ENCODE measurements at places on chromosomes 6 and 20.

DNA sequence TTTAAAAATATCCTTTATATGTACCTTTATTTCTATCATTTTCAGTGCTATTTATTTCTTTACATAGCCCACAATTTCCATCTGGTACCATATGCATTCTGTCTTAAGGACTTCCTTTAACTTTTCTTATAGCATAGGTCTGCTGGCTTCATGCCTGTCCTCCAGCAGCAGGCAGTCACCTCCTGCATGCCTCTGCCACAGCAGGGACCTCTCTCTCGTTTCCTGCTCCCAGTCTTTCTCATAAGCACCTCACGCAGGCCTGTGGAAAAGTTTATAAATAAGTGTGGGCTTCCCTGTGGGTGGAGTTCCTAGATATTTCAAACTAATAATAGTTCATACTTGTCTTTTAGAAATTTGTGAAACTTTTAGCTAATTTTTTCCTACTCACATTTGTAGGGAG lies 133.9 kb downstream of the KCNQ5 start:
- DNase-seq: no peak

- no peak for DNase-seq
Measured at GRCh38 chr6:147577488-147577887, 69.0 kb downstream of the SAMD5 start.

DNA sequence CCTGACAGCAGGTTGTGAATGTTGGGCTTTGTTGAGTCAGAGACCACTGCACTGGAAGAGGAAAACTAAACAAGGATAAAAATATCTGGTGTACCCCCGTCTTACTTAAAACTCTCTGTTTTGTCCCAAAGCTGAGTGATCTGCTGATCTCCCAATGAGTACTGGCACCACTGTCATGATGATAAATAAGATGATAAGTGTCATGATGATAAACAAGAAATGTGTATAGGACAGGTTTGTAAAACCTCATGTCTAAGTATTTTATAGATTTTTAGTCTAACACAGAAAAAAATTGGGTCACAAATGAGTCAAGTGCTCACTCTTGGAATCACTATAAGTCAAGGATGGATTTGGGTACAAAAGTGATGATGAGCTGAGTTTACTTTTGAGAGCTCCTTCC lies 8.5 kb upstream of the SIM1 start:
- no peak for DNase-seq

- no peak for DNase-seq
Measured at GRCh38 chr6:7765575-7766325, 39.9 kb downstream of the BMP6 start.

DNA sequence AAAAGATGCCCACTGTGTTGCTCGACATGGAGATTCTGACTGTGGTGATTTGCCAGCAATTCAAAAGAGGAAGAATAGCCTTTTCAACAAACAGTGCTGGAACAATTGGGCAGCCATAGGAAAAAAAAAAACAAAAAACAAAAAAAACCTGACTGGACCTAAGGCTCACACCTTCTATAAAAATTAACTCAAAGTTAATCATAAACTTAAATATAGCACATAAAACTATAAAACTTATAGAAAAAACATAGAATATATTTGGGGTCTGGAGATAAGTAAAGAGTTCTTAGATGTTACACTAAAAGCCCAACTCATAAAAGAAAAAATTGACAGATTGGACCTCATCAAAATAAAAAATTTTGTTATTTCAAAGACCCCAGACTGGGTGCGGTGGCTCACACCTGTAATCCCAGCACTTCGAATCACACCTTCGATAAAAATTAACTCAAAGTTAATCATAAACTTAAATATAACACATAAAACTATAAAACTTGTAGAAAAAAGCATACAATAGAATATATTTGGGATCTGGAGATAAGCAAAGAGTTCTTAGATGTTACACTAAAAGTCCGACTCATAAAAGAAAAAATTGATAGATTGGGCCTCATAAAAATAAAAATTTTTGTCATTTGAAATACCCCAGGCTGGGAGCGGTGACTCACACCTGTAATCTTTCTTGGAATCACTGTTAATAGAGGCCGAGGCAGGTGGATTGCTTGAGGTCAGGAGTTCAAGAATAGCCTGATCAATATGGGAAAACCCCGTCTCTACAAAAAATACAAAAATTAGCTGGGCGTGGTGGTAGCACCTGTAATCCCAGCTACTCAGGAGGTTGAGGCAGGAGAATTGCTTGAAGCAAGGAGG lies 115.6 kb upstream of the FAM83B start:
- DNase-seq: no peak

DNA sequence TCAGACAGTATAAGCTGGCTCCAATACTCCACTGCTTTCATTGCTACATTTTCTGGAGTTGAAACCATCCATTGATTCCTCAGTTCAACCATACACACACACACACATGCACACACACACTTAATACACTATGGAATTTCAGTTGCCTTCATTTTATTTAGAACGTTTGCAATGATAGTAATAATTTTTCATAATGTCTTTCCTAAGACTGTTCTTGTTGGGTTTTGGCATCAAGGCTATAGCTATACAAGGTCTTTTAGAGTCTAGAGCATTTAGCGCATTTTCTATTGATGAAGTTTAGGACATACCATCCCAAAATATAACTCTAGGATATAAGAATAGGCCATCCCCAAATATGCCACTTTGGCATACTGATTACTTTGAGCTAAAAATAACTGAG lies 15.5 kb upstream of the TPD52L1 start:
- DNase-seq: no peak

GRCh38 chr6:12233693-12234571 lies 56.2 kb upstream of the EDN1 start:
- no peak for DNase-seq

DNA sequence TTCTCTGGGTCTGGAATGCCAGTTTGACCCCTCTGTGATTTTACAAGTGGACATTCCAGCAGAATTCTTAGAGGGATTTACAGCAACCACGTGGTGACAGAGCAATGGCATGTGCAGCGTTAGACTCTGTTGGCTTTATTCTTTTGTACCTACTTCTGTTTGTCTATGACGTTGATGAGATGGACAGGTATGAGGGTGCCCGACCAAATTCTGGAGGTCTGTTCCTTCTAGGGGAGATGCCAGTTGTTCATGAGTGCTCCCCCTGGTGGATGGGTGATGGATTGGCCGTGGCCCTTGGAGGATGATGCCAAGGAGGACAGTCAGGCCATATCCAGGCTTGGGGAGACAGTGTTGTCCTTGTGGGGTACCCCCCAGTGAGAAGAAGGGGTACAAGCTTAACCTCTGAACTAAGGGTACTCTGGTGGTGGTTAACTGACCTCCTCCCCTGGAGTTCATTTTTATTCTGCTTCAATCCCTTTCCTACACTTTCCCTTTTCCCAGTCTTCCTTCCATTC lies 198.6 kb downstream of the DTNBP1 start:
- peak; percentile 32 for DNase-seq

- no peak for DNase-seq
Measured at GRCh38 chr6:151255811-151256210, 16.0 kb downstream of the AKAP12 start.

GRCh38 chr6:7165002-7165889 lies 57.5 kb downstream of the RREB1 start:
- no peak for DNase-seq

GRCh38 chr6:146543940-146544615 lies 445 bp downstream of the RAB32 start:
- DNase-seq: no peak

- DNase-seq: no peak
Measured at GRCh38 chr6:75203721-75204120, 2.1 kb downstream of the COL12A1 start.

- no peak for DNase-seq
Measured at GRCh38 chr6:43122146-43122545, 46.0 kb downstream of the PTK7 start.

- no peak for DNase-seq
Measured at GRCh38 chr20:33894798-33895197, 83.7 kb downstream of the CHMP4B start.

- no peak for DNase-seq
Measured at GRCh38 chr6:113672491-113673149, 184.5 kb upstream of the MARCKS start.

- DNase-seq: no peak
Measured at GRCh38 chr6:40887079-40887791, 151.8 kb downstream of the UNC5CL start.

GRCh38 chr6:37657112-37657886 lies 40.4 kb downstream of the MDGA1 start:
- DNase-seq: no peak

DNA sequence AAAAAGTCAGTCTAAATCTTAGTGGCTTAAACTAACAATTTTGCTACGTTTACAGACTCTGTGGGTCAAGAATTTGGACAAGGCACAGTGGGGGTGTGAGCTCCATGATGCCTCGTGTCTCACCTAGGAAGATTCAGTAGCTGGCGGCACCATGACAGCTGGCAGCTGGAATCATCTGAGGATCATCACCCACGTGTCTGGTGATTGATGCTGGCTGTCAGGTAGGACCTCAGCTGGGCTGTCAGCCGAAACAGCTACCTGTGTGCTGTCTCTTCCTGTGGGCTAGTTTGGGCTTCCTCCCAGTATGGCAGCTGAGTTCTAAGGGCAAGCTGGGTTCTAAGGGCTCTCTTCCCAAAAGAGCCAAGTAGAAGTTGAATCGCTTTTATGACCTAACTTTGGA lies 26.4 kb upstream of the DLGAP4 start:
- DNase-seq: no peak

DNA sequence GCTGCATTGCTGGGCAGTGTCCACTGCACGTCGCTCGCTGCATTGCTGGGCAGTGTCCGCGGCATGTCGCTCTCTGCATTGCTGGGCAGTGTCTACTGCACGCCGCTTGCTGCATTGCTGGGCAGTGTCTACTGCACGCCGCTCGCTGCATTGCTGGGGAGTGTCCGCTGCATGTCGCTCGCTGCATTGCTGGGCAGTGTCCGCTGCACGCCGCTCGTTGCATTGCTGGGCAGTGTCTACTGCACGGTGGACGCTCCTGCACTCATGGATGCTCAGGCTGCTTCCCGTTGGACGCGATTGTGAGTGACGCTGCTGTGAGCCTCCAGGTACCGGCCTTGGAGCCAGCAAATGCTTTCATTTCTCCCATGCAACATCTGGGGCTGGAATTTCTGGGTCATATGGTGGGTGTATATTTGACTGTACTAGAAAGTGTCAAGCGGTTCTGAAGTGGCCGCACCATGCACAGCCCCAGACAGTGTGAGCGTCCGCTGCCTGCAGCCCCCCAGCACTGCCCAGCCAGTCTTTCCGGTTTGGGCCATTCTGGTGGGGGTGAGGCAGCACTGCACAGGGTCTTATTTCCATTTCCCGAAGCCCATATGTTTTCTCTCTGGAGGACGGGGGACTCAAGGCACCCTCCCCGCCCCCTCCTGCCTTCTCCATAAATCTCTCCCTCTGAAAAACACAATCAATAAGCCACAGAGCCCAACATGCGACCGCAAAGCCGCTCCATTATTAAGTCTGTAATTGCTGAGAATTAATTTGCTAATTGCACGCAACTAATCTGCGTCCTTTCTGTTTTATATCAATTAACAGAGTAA lies 97.4 kb downstream of the YTHDF1 start:
- no peak for DNase-seq

DNA sequence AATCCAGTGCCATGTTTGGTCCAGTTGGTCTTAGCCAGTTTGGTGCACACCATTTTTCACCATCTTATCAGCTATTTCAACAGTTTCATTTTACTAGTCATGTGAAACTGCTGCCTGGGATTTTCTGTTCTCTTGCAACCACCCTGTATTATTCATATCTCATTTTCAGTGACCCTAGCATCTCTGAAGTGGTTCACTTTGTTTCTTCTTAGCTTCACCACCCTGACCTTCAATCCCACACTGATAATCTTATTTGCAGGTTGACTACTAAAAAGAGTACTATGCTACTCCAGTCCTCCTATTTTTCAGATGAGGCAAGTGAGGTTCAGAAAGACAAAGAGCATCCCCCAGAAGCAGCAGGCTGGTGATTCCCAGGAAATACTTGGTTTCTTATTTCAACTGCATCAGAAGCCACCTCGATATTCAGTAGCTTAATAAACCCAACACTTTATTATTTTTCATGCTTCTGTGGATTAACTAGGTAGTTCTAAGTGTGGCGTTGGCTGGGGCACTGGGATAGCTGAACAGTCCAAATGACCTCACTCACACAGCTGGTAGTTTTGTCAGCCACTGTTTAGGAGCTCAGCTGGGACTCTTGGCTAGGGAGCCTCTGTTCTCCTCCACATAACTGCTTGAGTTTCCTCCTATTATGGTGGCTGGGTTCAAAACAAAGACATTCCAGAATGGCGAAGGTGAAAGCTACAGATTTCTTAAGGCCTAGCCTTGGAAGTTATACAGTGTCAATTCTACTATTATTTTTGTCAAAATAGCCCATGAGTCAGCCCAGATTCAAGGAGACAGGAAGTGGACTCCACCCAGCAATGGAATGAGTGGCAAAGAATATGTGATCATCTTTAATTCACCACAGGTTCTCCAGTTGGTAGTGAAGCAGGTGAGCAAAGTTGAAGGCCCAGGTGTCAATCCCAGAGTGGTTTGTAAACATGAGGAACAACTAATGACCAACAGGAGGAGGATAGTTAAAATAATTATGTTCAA lies 40.6 kb downstream of the BPIFB4 start:
- DNase-seq: no peak

DNA sequence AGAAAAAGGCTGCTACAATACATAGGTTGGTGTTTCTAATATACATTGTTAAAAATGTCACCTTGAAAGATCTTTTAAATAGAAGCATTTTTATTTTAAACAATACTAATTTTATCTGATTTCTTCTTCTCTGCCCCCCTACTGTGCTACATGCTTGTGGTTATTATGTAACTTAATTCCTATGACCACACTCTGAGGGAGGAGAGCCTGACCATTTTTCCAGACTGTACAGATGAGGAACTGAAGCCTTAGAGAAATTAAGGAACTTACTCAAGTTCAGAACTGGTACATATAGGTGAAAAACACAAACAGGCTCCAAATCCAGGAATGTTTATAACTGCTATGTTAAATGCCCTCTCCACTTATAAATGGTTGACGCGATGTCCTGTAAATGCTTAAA lies 43.4 kb upstream of the ARHGAP18 start:
- no peak for DNase-seq

Data from activated T-helper 1 cell treated with Interleukin-2 at 50 U/mL for 16 hours (primary cell).